SK-N-MC (cell line): ENCODE measurements at places on chromosomes 2 and 18.

- no peak for DNase-seq
Measured at GRCh38 chr2:85401464-85401805, 8.7 kb downstream of the CAPG start.

DNA sequence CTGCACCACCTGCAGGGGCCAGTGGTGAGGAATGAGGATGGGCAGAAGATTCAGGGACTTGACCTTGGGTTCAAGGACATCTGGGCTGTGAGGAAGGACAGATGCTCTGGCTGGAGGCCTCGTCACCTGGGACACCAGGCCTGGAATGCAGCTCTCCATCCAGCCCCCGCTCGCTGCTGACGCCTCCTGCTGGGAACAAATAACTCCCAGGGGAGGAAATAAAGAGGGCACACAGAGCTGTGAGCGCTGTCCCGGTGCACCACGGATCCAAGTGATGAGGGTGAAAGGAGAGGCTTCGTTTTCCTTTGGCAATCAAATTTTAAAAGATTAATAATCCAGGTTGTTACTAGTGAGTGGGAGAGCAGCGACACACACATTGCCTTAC is 368.0 kb upstream of the MYT1L start:
- DNase-seq, result no peak

DNA sequence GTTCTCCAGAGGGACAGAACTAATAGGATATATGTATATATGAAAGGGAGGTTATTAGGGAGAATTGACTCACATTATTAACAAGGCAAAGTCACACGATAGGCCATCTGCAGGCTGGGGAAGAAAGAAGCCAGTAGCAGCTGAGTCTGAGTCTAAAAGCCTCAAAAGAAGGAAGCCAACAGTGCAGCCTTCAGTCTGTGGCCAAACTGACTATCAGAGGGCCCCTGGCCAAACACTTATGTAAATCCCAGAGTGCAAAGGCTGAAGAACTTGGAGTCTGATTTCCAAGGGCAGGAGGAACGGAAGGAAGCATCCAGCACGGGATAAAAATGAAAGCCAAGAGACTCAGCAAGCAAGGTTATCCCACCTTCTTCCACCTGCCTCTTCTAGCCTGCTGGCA is 108.0 kb upstream of the LDLRAD4 start:
- no peak for DNase-seq

- no peak for DNase-seq
Measured at GRCh38 chr2:105541189-105542050, 142.6 kb upstream of the FHL2 start.

DNA sequence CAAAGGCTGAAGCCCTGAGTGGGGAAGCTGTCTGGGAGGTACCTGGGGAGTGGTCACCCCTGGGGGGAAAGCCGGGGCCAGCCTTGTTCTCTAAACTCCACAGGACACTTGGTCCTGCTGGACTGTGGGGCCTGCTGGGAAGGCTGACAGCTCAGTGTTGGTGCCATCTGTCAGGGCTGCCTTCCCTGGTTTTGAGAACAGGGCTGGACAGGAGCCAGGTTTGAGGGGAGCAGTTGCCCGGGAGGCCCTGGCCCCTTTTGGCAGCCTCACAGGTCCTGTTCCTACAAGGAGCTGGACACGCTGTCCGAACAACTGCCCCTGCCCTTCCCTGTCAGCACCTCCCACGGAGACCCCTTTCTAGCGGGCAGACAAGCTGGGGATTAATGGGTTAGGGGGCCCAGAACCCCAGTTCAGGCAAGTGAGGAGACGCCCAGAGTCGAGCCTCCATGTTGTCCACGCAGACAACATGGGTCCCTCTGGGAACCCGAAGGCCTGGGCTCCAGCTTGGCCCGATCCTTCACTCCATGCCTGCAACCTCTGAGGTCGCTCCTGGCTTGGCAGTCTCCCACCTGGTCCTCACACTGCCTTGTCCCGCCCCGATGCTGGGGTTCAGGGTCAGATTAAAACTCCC is 40.8 kb downstream of the ATOH8 start:
- no peak for DNase-seq

DNA sequence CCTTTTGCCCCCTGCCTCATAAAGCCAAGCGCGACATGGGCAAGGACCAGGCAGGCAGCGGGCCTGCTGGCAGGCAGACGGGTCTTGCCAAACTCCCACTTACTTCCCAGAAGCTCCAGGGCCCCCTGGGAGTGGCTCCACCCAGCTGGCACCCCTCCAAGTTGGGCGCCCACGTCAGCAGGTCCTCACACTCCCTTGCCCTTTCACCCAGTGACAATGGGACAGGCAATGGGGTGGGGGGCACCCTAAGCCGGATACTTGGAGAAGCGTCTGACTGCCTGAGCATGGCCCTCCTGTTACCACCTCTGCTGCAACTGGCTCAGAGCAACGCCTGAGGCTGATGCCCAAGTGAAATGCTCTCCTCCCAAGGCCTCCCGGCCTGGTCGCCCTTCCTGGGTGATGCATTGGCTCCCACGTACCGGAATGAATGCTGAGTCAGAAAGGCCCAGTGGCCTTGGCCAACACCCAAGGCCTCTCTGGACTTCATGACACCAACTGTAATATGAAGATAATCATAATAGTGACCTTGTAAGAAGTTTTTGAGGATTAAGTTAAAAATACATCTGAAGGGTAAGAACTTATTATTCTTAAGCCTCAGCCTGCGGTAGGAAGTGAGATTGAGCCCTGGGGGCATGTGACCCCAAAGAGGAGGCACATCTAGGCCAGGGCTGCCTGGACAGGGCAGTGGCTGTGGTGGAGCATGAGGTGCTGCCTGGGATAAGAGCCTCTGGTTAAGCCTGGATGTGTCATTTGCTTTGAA is 31.6 kb downstream of the KCNK3 start:
- DNase-seq, result no peak

DNA sequence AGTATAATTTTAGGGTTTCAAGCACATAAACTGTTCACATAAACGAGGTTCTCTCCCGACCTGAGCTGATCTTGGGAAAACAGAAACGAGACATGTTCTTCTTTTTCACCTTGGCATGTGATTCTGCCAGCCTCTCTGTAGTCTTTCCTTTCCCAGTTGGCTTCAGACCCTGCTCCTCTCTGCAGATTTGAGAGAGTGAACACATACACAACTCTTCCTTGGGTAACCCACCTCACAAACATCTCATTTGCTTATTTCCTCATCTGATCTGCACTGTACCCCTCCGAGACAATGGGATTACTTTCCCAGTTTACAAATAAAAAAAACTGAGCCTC is 46.1 kb downstream of the REEP1 start:
- DNase-seq, result no peak

DNA sequence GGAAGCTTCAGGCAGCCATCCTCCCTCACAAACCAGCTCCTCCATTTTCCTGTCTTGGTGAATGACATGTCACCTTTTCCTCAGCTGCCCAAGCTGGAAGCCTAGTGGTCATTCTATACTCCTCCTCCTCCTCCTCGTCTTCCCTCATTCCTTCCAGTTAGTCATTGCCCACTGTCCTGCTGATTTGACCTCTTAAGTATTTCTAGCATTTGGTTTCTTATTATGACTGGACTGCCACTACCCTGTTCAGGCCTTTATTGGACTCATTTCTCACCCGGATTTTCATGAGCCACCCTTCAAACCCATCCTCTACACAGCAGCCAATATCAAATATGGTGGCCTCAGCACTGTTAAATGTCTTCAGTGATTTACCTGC is 21.9 kb upstream of the MGAT5 start:
- no peak for DNase-seq

GRCh38 chr18:12326711-12327460 is 18.8 kb downstream of the TUBB6 start:
- no peak for DNase-seq

DNA sequence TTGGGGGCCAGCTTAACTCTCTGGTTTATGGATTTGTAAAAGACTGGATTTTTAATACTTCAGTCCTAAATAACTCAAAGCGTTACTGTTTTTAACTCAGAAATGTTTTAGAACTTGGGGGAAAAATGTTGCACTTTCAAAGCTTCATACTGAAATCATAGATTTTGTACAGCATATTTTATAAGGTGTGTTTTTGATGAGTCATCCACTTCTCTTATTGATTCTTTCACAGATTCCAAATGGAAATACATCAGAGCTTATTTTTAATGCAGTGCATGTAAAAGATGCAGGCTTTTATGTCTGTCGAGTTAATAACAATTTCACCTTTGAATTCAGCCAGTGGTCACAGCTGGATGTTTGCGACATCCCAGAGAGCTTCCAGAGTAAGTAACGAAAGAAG is 28.9 kb downstream of the MALT1 start:
- DNase-seq, result no peak

DNA sequence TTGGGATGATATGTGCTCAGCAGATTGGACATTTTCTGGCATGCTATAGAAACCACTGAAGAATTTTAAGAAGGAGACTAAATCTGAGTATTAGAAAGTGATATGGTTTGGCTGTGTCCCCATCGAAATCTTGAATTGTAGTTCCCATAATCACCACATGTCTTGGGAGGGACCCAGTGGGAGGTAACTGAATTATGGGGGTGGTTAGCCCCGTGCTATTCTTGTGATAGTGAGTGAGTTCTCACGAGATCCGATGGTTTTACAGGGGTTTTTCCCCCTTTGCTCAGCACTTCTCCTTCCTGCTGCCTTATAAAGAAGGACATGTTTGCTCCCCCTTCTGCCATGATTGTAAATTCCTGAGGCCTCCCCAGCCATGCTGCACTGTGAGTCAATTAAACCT is 535.9 kb upstream of the VRK2 start:
- DNase-seq, result no peak
